T-helper 9 cell (primary cell): ENCODE measurements at places on chromosomes 7 and 10.

- no peak for DNase-seq
Observed at GRCh38 chr7:4850262-4850795, 11.5 kb downstream of the PAPOLB start.

DNA sequence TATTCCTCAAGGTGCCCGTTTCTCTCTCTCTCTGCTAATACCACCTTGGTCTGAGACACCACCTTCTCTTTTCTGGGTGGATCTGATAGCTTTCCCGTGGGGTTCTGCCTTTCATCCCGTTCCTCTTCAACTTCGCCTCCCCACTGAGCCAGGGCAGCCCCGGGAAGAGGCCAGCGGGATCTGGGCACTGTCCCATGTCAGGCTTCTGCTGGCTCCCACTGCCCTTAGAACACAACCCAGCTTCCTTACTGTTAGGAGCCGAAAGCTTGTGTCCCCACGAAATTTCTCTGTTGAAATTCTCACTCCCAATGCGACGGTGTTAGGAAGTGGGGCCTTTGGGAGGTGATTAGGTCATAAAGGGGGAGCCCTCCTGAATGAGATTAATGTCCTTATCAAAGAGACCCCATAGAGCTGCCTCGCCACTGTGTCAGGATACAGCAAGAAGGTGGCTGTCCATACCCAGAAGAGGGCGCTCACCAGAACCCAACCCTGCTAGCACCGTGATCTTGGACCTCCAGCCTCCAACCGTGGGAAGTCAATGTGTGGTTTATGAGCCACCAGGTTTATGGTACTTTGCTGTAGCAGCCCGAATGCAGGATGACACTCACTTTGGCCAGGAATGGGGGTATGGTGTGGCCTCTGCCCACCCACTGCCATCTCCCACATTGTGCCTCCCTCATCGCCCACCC is 79.2 kb downstream of the CAMK1D start:
- no peak for DNase-seq

DNA sequence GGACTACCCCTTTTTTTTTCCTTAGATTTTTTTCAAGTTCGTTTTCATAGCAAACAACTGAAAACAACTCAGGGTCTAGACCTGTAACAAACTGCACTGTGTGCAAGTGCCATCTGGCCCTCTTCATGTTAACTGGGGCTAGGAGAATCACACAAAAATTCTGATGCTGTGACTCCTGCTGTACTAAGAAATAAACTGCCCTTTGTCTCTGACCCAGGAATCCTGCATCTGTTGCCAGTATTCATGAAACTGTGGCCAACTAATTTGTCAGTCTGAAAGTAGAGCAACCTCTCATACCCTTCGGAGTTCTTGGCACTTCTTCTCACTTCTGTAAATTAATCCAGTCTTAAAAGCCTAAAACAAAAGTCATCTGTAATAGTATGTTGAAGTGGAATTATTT is 218.4 kb upstream of the PCDH15 start:
- no peak for DNase-seq

DNA sequence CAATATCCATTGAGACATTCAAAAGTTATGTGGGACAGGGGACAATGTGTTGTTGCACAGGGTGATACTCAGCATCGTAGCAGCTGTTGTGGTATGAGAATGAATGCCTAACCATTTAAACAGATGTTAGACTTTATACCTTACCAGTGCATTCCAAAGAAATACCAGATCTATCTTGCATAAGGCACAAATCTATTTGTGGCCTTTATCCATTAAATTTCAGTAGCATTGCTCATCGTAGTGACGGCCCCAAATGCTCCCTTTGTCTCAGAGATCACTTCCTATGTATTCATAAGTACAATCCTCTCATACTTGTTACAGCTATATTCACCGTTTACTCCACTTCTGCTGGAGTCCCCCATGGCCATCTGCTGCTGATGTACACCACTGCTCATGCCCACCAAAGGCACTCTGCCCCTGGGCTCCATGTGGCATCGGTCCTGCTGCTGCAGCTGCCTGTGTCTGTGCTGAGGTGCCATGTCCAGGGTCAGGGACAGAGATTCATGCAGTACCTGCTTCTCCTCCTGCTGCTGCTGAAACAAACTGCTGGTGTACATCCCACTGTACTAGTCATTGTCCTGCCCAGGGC is 96.3 kb downstream of the CPED1 start:
- DNase-seq = no peak

- DNase-seq = no peak
Observed at GRCh38 chr10:28403090-28403489, 100.2 kb upstream of the MPP7 start.

DNA sequence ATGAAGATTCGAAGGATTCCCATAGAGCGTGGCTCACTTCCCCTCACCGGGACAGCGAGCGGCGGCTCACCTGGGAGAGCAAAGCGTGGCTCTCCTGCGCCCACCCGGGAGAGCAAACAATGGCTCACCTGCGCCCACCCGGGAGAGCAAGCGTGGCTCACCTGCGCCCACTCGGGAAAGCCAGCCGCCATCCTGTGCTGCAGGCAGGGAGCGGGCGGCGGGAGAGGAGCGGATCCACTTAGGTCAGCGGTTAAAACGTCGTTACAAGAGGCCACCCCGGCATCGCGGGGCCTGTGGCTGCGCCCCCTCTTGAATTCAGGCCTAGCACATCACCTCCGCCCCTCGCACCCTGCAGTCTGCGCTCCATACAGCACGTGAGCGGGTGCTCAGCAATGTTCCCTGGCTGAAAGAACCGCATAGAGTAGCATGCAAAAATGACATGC is 461 bp upstream of the FIGNL1 start:
- peak; percentile 4 for DNase-seq

- DNase-seq = no peak
Observed at GRCh38 chr7:141045126-141045841, 28.6 kb upstream of the TMEM178B start.

DNA sequence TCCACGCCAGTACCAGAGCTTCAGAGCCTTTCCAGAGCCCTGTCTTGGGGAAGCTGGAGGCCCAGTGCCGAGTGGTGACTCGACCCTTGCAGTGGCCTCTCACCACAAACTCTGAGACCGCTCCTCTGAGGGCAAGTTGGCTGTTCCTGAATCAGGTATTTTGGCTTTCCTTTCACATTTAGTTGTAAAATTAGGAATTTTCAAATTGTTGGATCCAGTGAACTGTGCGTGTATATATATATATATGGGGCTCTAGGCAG is 128.7 kb upstream of the UNC5B start:
- no peak for DNase-seq

DNA sequence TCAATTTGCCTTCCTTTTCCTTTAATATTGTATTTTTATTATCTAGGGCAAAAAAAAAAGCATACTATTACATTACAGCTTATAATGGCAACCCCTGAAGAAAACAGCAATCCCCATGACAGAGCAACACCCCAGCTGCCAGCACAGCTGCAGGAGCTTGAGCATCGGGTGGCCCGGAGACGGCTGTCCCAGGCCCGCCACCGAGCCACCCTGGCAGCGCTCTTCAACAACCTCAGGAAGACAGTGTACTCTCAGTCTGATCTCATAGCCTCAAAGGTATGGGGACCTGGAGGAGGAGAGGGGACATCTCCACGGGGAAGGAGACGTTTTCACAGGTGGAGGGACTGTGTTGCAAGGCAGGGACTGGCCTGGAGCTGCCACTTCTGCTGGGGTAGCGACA is 6.8 kb downstream of the STRA8 start:
- DNase-seq = no peak

- no peak for DNase-seq
Observed at GRCh38 chr10:97547271-97547600, 25.3 kb upstream of the ANKRD2 start.

DNA sequence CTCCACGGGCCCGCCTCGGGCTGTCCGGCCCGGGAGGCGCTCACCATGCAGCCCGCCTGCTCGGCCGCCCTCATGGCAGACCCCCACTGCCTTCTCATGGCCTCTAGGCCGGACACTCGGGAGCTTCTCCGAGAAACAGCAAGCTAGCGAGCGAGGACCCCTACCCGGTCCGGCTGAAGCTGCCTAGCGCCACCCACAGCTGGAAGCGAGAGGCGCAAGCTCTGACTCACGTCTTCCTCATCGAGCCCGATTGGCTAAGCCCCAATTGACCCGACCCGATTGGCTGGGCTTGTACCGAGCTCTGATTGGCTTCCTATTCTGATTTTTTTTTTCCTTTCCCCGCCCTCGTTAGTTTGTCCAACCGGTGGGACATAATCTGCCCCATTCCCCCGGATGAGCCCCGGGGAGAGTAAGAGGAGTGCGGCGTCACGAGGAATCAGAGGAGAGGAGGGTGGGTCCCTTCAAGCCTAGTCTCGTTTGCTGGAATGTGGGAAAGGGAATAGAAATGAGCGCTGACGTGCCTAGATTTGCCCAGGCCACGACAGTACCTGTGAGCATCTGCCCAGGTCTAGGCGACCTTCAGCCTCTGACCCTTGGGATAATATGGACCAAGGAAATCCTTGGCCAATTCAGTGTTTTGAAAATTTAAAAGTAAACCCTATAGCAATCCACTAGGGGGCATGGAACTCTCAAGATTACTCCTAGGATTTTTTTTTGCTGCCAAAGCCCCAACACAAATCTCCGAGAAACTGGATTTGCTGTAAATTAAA is at the start of gene TYSND1:
Gene TYSND1, minus strand, starts transcription at position 212 of the 770 bp plus-strand sequence. Its CDS starts 114 bp downstream, at position 98.
- peak; percentile 85 for DNase-seq

DNA sequence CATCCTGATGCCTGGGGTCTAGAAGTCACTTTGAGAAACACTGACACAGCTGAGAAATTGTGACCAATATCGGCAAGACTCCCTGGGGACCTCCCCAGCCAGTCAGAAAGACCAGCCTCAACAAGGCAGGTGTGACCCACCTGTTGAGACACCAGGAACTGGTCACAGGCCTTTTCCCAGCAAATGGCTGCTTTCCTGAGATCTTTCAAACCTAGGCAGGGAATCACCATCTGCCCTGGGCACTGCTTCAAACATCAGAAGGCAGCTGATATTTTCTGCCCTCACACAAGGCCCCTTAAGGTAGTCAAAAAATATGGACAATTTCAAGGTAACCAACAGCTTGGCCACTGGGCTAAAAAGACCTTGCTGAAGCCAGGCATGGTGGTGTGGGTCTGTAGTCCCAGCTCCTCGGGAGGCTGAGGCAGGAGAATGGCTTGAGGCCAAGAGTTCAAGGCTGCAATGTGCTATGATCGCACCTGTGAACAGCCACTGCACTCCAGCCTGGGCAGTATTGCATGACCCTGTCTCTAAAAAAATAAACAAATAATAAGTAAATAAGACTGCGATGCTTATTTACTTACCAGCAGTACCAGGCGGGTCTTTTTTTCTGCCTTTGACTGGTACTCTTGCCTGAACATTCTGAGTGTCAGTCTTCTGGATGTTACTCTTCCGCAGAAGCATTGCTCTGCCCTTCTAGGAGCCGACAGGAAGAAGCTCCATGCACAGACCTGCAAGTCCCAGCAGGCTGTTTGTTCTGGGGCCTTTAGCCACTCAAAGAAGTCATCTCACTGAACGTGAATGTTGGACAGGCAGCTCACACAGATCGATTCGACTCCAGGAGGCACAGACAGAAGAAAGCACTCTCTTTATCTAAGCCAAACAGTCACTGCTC is 59.7 kb downstream of the SORBS1 start:
- no peak for DNase-seq

DNA sequence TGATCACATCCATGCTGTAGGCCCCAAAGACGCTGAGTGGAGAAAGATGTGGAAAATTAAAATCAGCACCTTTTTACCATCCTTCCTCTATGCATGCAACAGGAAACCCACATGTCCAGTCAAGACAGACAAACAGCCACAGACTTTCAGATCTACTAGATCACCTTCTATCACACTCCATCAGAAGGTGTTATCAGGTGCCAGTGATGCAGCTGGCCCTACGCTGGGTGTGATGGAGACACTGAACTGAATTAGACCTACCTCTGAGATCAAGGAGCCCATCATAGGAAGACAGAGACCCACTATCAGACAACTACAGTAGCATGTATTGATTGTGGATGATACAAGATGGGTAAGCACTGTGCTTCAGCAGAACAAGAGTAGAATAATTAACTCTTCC is 15.5 kb downstream of the CYP3A4 start:
- DNase-seq = no peak

DNA sequence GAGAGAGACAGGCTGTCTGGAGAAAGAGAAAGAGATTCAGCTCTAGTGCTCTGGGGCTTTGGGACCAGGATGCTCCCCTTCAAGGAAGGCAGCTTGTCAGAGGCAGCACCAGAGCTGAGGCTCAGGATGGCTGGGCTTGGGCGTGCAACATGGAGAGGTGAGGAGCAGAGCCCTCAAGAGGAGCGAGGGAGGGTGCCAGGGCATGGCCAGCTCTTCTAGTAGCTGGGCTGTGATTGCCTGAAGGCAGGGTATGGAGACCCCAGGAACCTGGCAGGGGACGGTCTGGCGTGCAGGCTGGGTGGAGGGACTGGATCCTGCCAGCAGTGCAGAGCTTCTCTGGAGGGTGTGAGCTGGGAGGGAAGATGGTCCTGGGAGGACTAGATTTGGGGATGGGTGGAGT is 40.2 kb downstream of the ANTXRL start:
- no peak for DNase-seq

GRCh38 chr10:12908773-12909172 is 92.7 kb downstream of the CCDC3 start:
- no peak for DNase-seq

DNA sequence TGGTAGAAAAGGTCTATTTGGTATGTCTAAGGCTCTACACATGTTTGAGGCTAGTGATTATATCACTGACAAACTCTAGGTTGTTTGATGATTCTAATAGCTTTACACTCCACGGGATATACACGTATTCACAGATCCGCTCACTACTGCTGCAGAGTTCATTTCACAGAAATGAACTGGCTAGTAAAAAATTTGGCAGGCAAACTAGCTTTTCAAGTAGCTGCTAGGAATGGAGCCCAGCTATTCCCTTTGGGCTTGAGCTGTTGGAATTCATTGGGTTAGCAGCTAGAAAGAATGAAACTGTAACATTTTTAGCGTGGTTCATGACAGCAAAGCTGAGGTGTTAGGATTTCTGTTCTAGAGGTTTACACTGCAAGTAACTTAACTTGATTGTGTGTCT is 37.6 kb downstream of the R3HCC1L start:
- DNase-seq = no peak

DNA sequence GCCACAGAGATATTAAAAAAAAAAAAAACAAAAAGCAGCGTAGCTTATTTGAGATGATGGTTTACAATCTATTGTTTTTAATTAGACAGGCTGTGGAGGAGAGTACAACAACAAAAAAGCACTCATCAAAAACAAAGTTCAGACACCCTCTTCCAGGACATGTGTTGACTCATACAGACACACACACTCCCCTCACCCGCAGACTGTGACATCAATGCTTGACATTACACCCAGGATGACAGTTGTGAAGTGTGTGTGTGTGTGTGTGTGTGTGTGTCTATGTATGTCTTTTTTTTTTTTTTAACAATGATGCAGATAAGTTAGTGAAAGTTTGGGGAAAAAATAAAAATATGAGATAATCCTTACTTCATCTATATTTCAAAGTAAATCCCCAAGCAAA is 303.6 kb downstream of the GPAM start:
- DNase-seq = no peak

- no peak for DNase-seq
Observed at GRCh38 chr7:44634187-44634838, 27.9 kb downstream of the OGDH start.

GRCh38 chr7:45143616-45144015 is 14.0 kb upstream of the RAMP3 start:
- DNase-seq = no peak
